ENCODE measurements at places on chromosomes 2 and 18. TPM values are rescaled to one million over a fixed set of nuclear protein-coding genes. Genes with fewer than 3 reads are reported as not detected.

DNA sequence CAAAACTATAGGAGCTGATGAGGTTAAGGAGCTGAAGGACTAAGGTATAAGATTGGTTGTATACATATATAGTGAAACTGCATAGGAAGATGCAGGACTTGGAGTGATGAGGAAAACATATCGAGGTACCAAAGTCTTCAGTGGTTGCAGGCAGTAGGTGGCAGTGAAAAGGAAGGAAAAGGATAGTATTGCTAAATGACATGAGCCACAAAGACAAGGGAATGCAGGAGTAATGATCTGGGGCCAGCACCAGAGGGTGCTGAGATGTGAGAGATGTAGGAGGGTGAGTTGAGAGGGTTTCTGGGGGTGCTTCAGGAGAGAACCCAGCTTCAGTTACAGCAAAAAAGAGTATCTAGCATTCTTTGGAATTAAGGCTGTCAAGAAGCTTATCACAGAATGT is 172.2 kb upstream of the MYO3B start:
- no peak for DNase-seq
- peaks cover 32% of the 10 kb centered on the region for H3K36me3 ChIP-seq
- no peak overlapping the region for H3K4me3 ChIP-seq
- no peaks in the 10 kb centered on the region for H3K4me1 ChIP-seq
- H3K27ac ChIP-seq = no peak overlapping the region

DNA sequence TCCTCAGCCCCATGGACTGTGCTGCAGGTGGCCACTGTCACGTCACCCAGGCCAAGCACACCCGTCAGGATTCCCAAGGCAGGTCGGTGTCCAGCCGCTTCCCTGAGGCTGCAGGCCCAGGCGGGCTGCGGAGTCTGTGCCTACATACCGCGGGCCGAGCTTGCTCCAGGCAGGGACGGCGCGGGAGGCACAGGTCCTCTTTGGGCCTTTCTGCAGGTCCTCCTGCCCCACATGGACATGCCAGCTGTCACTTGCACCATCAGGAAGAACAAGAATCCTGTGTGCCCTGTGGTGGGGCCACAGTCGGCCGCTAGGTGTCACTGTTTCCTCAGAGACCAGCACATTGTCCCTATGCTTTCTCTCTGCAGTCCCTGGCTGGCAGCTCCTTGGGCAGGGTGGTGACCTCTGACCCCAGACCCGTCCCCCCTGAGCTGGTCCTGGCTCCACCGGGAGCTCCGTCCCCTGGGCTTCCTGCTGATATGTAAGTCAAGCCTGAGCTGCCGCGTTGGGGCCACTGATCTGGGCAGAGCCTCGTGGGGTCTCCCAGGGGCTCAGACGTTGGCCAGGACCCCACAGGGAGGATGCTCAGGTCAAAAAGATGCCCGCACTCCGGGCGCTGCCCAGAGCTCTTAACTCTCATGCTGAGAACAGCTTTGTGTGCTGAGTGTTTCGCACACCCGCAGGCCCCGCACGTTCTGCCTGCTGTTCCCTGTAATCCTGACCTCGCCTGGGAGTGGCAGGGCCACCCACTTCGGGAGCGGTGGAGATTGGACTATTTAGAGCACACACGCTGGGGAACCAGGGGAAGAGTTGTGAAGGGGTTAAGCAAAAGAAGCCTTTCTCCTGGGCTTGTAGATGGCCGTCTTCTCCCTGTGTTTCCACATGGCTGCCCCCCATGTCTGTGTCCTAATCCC is 17.3 kb upstream of the AGXT start:
- DNase-seq = no peak
- no peaks in the 10 kb centered on the region for H3K36me3 ChIP-seq
- H3K27me3 ChIP-seq = no peaks in the 10 kb centered on the region
- no peak overlapping the region for H3K27ac ChIP-seq
- no peak overlapping the region for H3K4me3 ChIP-seq

The ANO7 gene
- total RNA-seq = 0.98 TPM

The SGPP2 gene
- 24.8 TPM for total RNA-seq

The IFIH1 gene
- 12.3 TPM for total RNA-seq

- H3K27ac ChIP-seq = no peak overlapping the region
- no peak for DNase-seq
- peaks cover 3% of the 10 kb centered on the region for H3K4me1 ChIP-seq
Measured at GRCh38 chr2:237998530-237998929, 31.7 kb downstream of the UBE2F start.

DNA sequence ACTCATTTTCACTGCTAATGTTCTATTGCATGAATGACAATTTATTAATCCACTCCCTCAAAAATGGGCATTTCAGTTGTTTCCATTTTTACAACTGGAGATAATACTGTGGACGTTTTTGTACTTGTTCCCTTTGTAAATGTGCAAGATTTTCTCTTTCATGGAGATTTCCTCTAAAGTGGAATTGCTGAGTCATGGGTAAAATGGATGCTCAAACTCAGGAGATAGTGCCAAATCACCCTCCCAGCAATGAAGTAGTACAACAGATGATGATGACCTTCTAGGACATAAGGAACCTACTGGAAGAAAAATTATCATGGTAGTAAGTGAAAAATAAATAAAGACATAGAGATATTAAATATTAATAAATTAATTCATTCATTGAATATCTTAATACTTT is 460.8 kb upstream of the CHST9 start:
- DNase-seq = no peak
- no peak overlapping the region for H3K4me3 ChIP-seq
- H3K27me3 ChIP-seq = no peaks in the 10 kb centered on the region
- no peaks in the 10 kb centered on the region for H3K4me1 ChIP-seq
- H3K27ac ChIP-seq = no peak overlapping the region

DNA sequence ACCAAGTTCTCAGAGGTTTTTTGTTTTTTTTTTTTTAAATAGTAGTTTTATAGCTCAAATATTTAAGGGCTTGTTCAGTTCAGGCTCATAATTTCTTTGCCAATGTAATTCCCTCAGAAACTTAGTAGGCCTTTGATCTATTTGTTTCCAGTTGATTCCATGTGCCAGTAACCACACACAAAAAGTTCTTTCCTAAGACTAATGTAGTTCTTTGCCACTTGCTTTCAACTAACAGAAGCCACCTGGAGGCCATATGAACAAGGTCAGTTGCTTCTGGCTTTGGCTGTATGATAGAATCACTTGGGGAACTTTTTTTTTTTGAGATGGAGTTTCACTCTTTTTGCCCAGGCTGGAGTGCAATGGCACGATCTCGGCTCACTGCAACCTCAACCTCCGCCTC is 100.7 kb downstream of the DTNB start:
- no peak for DNase-seq
- H3K27me3 ChIP-seq = no peaks in the 10 kb centered on the region
- H3K36me3 ChIP-seq = no peaks in the 10 kb centered on the region
- no peaks in the 10 kb centered on the region for H3K4me1 ChIP-seq

The FAM117B gene
- total RNA-seq = 13.5 TPM

The MZT2B gene
- total RNA-seq = 156 TPM

The C1GALT1C1L gene
- 1.2 TPM for total RNA-seq

DNA sequence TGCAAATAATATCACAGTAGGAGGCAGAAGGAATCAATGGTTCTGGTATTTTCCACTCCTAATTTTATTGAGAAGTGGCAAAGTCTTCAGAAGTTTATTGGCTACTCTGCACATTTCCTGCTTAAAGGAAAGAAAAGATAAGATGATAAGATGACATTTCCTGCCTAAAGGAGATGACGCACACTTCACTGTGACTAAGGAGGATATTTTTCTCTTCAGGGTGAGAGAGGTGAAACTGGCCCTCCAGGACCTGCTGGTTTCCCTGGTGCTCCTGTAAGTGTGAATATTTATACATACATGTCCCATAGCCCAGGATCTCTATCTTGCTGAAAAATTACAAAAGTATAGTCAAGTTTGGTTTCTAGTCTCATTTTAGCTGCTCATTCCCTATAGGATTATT is 27.9 kb downstream of the COL3A1 start:
- H3K4me1 ChIP-seq = peaks cover 17% of the 10 kb centered on the region
- H3K27me3 ChIP-seq = no peaks in the 10 kb centered on the region
- DNase-seq = no peak
- H3K27ac ChIP-seq = peak overlapping the region; percentile 42

- H3K27me3 ChIP-seq = no peaks in the 10 kb centered on the region
- no peaks in the 10 kb centered on the region for H3K36me3 ChIP-seq
- DNase-seq = no peak
- H3K27ac ChIP-seq = no peak overlapping the region
- peaks cover 3% of the 10 kb centered on the region for H3K4me1 ChIP-seq
Measured at GRCh38 chr18:48402953-48403352, 6.2 kb downstream of the ZBTB7C start.

- H3K4me1 ChIP-seq = no peaks in the 10 kb centered on the region
- no peak overlapping the region for H3K27ac ChIP-seq
- H3K36me3 ChIP-seq = no peaks in the 10 kb centered on the region
- H3K4me3 ChIP-seq = no peak overlapping the region
- DNase-seq = peak; percentile 60
Measured at GRCh38 chr2:126752876-126753275, 96.9 kb downstream of the GYPC start.

DNA sequence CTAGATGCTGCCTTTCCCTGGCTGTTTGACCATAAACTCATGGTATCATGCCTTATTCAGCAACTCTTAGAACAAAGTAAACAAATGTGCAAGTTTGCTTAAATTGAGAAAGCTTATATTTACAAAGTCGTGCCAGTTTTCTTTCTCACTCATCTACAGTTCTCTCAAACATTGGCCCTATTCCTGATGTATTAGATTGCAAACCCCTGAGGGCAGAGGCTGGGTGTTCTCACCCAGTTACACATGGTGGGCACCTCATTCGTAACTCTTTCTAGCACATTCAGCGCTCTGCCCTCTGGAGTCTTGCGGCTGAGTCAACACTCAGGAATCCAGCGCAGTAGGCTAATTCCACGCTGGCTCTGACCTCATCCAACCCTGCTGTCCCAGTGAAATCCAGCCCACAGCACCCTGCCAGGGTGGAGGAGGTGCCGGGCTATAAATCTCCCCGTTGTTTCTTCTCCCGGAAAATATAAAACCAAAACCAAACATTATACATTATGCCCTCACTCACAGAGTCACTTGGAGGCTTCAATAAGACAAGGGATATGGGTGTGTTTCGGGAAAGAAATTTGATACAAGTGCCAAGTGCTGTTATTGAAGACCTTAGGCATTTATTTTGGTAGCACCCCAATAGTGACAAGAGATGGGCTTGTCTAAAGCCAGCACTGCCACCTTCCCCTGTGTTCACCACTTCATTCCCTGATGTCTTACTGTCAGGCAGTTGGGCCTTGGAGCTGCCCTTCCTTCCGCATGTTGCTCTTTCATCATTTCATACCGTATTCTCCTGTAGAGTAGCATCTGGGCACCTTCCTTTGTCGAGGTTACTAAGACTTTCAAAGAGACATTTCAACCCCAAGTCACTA is 287.4 kb downstream of the PRKCE start:
- no peaks in the 10 kb centered on the region for H3K36me3 ChIP-seq
- peak overlapping the region; percentile 73 for H3K27ac ChIP-seq
- no peaks in the 10 kb centered on the region for H3K27me3 ChIP-seq
- no peak for DNase-seq
- peaks cover 31% of the 10 kb centered on the region for H3K4me1 ChIP-seq

DNA sequence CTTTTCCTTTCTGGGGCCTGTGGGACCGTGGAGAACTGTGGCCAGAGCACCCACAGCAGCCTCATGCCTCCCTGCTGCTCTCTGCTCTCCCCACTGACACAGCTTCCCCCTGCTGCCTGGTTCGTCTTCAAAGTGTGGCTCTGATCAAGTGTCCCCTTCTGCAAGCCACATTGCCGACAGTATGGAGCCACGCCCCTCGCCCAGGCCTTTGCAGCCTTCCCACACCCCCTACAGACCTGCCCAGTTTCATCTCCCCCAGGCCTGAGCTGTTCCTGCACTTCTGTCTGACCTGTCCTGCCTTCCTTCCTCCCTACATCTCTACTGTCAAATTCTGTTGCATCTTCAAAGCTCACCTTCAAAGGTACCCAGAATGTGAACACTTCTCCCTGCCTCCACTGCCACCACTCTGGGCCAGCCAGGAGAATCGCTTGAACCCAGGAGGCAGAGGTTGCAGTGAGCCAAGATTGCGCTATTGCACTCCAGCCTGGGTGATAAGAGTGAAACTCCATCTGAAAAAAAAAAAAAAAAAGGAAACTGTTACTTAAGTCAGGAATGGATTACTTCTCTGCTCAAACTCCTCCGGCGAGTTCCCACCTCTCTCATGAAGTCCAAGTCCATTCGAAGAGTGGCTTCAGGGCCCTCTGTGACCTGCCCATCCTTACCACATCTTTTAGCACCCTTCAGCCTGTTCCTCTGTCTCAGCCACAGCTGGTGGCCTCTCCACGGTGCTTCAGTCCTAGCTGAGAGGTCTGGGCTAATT is 29.0 kb upstream of the CATIP start:
- H3K27me3 ChIP-seq = no peaks in the 10 kb centered on the region
- H3K36me3 ChIP-seq = no peaks in the 10 kb centered on the region
- H3K4me1 ChIP-seq = peaks cover 17% of the 10 kb centered on the region
- no peak overlapping the region for H3K4me3 ChIP-seq

The SRD5A2 gene
- 2.9 TPM for total RNA-seq

GRCh38 chr2:226767056-226767813 is 32.4 kb downstream of the IRS1 start:
- no peaks in the 10 kb centered on the region for H3K27me3 ChIP-seq
- H3K4me1 ChIP-seq = peaks cover 34% of the 10 kb centered on the region
- DNase-seq = no peak
- H3K36me3 ChIP-seq = no peaks in the 10 kb centered on the region
- no peak overlapping the region for H3K4me3 ChIP-seq

The LONRF2 gene
- 9.6 TPM for total RNA-seq

DNA sequence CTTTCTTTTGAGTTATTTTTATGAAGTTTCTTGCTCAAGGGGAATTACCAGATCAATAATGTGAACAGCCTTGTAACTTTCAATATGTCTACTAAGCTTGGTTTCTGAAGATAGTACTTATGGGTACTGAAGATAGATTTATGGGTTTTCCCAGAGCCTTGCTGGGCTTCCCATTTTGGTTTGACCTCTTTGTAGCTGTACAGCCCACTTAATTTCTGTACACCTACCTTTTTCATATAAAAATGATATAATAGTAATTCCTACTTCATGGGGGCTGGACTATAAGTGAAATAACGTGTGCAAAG is 22.2 kb downstream of the IL1R2 start:
- no peak overlapping the region for H3K4me3 ChIP-seq
- no peaks in the 10 kb centered on the region for H3K4me1 ChIP-seq
- H3K36me3 ChIP-seq = no peaks in the 10 kb centered on the region
- H3K27ac ChIP-seq = no peak overlapping the region
- no peaks in the 10 kb centered on the region for H3K27me3 ChIP-seq

DNA sequence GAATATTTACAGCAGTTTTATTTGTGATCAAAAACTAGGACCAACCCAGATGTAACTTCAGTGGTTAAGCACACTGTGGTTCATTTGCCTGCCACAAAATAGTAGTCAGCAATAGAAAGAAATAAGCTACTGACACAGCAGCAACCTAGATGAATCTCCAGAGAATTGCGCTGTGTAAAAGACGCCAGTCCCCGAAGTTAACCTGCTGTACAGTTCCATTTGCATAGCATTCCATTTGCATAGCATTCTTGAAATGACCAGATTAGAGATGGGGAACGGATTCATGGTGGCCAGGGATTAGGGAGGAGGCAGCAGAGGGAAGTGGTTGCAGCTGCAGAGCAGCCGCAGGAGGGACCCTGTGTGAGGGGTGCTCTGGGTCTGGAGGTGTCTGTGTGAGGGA is 39.3 kb upstream of the NFATC1 start:
- no peaks in the 10 kb centered on the region for H3K27me3 ChIP-seq
- no peaks in the 10 kb centered on the region for H3K36me3 ChIP-seq
- H3K4me3 ChIP-seq = no peak overlapping the region
- no peaks in the 10 kb centered on the region for H3K4me1 ChIP-seq
- no peak for DNase-seq
- H3K27ac ChIP-seq = no peak overlapping the region

- no peak overlapping the region for H3K4me3 ChIP-seq
- no peak for DNase-seq
- peaks cover 23% of the 10 kb centered on the region for H3K27me3 ChIP-seq
- peaks cover 5% of the 10 kb centered on the region for H3K4me1 ChIP-seq
- no peaks in the 10 kb centered on the region for H3K36me3 ChIP-seq
Measured at GRCh38 chr2:88450186-88450585, 2.3 kb downstream of the FOXI3 start.
